ENCODE measurements at places on chromosomes 5 and 9. TPM values are rescaled to one million over a fixed set of nuclear protein-coding genes. Genes with fewer than 3 reads are reported as not detected.
A peak's percentile ranks its signal among the peaks of the same experiment; 100 is the strongest.

- no peak for DNase-seq
- H3K4me3 ChIP-seq = no peak overlapping the region
- H3K4me1 ChIP-seq = peaks cover 13% of the 10 kb centered on the region
- no peak overlapping the region for H3K27ac ChIP-seq
- H3K36me3 ChIP-seq = no peaks in the 10 kb centered on the region
Measured at GRCh38 chr9:92480291-92480771, 2.0 kb downstream of the ASPN start.

DNA sequence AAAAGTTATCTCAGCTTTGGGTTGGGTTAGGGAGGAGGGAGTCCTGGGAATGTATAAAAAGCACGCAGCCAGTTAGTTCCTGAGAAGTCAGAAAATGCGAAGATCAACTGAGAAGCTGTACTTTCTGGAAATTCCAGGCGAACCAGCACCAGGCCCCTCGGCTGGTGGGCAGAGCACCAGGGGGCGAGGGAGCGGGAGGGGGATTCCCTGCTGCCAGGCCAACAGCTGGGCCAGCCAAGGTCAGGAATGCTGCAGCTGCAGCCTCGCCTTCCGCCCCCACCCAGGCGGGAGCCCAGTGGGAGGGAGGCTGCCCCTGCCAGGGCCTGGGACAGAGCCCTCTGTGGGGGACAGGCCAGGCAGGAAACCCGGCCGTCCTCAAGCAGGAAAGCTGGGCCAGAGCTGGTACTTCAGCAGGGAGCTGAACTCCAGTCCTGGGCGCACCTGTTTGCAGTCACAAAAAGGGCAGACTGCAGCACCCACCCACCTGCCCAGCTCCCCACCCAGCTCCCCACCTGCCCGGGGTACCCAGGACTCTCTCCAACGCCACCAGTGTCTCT lies 35.5 kb downstream of the VAV2 start:
- no peaks in the 10 kb centered on the region for H3K36me3 ChIP-seq
- H3K4me3 ChIP-seq = no peak overlapping the region
- no peaks in the 10 kb centered on the region for H3K27me3 ChIP-seq
- no peak for DNase-seq

DNA sequence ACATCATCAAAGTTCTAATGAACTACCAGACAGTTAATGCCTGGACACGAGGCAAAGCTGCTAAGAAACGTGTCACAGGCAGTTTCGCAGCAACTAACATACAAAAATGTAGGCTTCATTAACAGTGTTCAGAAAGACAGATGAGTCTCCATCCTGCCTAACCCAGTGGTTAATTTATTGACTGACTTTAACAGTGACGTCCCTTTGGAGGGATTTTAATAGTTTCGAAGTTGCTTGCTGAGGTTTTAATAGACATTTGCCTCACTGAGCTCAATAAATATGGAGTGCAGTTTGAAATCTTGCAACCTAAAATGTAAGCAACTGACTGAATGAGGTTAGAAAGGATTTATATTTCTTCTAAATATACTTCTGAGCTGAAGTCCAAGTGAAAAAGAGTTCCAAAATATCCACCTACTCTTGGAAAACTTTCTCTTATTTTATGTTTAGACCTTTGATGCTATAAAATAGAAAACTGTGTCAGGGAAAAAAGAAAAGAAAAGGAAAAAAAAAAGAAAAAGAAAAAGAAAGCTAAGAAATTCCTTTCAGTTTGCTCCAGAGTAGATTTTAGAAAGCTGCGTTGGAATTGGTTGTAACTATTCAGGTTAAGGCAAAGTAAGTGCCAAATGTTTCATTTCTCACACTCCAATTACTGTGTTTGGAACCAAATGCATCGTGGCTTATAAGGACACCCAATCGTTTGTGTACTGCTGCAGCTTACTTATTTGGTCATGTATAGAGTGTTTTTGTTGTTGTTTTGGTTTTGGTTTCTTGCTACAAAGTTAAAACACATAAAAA lies 2016.6 kb downstream of the MAT2B start:
- no peaks in the 10 kb centered on the region for H3K36me3 ChIP-seq
- no peak for DNase-seq
- no peak overlapping the region for H3K27ac ChIP-seq
- H3K4me3 ChIP-seq = no peak overlapping the region

DNA sequence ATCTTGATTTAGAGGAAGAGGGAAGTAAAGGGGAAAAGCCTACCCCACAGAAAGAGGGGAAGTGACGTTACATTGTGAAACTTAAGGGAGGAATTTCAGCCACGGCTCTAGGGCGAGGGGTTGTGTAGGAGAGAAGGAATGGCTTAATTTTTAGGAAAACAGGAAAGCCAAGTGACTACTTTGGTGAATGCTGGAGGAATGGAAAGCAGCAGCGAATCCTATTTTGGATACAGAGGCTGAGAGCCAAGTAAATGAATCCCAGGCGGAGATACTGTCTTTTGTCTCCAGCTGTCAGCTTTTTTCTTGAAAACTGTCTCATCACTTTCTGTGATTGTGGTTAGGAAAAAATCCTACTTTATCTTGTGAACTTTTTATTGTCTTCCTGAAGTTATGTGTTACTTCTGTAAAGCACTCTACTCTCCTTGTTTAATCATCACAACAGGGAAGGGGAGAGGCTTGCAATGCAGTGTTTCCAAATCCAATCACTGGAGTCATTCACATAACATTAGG lies 188.4 kb downstream of the TSSK1B start:
- peaks cover 53% of the 10 kb centered on the region for H3K27me3 ChIP-seq
- H3K27ac ChIP-seq = no peak overlapping the region
- no peak overlapping the region for H3K4me3 ChIP-seq
- no peak for DNase-seq
- H3K4me1 ChIP-seq = peaks cover 8% of the 10 kb centered on the region

GRCh38 chr5:175797521-175798038 lies 73.8 kb upstream of the CPLX2 start:
- no peak overlapping the region for H3K27ac ChIP-seq
- peaks cover 37% of the 10 kb centered on the region for H3K27me3 ChIP-seq
- H3K36me3 ChIP-seq = no peaks in the 10 kb centered on the region
- no peak for DNase-seq
- H3K4me1 ChIP-seq = no peaks in the 10 kb centered on the region

- H3K4me3 ChIP-seq = no peak overlapping the region
- H3K27me3 ChIP-seq = peaks cover 1% of the 10 kb centered on the region
- DNase-seq = no peak
- H3K36me3 ChIP-seq = peaks cover 6% of the 10 kb centered on the region
- H3K27ac ChIP-seq = no peak overlapping the region
Measured at GRCh38 chr9:134404376-134405358, 78.4 kb downstream of the RXRA start.

DNA sequence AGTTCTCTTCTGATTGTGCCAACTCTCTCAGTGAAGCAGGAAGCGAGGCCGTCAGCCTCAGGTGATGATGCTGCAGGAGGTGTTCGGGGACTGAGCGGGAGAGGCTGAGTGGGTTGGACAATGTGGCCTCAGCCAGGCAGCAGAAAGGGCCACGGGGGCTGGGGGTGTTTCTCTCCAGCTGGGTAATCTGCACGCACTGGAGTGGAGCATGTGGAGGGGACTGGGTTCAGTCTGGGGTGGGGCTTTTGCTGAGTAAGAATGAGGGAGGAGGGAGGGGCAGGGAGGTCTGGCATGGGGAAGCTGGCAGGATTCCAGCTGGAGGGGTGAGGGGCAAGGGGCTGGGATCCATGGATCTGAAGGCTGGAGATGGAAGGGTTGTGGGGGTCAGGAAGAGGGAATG lies 60.8 kb upstream of the PHYKPL start:
- no peak overlapping the region for H3K4me3 ChIP-seq
- no peaks in the 10 kb centered on the region for H3K36me3 ChIP-seq
- no peak overlapping the region for H3K27ac ChIP-seq
- no peaks in the 10 kb centered on the region for H3K27me3 ChIP-seq
- H3K4me1 ChIP-seq = no peaks in the 10 kb centered on the region

DNA sequence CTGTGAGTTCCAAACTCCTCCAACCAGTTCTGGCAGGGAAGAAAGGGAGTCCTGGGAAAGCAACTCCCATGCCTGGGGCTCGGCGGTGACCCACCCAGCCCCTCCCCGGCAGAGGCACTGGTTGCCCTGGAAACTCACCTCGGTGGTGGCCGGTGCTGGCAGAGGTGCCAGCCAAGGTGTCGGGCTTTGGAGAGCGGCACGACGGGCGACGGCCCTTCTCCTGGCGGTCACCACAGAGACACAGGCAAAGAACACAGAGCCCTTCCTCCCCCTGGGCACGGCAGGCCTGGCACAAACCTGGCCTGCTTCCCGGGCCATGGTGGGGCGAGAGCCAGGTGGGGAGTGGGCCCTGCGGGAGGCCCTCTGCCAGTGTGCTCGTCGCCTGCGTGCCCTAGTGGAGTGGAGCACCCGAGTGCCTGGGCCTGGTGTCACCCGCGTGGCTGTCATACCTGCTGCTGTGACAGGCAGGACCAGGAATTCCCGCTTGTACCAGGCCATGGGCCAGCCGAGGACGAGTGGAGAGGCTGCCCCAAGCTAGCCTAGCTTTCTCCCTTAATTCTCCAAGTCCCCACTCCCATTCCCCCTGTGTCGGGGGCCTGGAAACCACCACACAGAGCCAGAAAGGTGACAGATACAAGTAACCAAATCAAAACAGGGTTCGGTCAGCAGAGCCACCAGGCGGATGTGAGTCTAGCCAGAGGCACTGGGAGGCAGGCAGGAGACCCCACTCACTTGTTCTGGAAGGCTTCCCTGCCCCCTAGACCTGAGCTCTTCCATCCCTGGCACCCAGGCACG lies 8.2 kb upstream of the RALGDS start:
- H3K27ac ChIP-seq = peak overlapping the region; percentile 6
- no peaks in the 10 kb centered on the region for H3K27me3 ChIP-seq
- H3K36me3 ChIP-seq = peaks cover 23% of the 10 kb centered on the region
- no peak overlapping the region for H3K4me3 ChIP-seq
- DNase-seq = no peak

Gene VLDLR
- 12.6 TPM for total RNA-seq

Gene CAMK4
- total RNA-seq = 71.8 TPM

Gene GRIN3A
- total RNA-seq = not detected

Gene SLF1
- total RNA-seq = 12.7 TPM

Gene AQP3
- total RNA-seq = 2.1 TPM

Measured in activated T-helper 2 cell treated with anti-CD3 and anti-CD28 coated beads, Interferon-gamma antibody, Interleukin-2, Interleukin-4, amounts not matched to agents 10 μg/mL and 5 μg/mL and 100 μg/mL, durations not matched to agents 14 hours and 24 hours and 36 hours (primary cell).